NCI-H1417 treated with DMSO at 0.1 percent for 48 hours (cell line): ENCODE measurements at places on chromosomes 7 and 10.

- DNase-seq = no peak
Measured at GRCh38 chr10:78875331-78875877, 193.4 kb upstream of the ZMIZ1 start.

- no peak for DNase-seq
Measured at GRCh38 chr7:94043299-94043698, 39.1 kb upstream of the BET1 start.

DNA sequence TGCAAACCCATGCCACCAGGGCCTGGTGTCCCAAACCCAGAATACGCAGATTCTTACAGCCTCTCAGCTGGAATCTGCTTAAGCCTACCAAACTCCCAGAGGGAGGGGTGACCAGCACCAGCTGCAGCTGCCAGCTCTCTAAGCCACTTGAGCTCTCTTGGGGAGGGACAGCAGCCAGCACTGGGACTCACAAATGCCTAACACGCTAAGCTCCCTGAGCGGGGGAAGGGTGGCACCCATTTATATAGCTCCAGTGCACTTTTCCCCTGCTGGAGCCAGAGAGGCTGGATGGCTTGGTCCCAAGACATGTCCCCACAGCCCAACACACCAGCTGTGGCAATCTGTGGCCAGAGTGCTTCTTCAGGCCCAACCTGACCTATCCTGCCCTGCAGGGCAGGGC, 326.8 kb upstream of the NRG3 start:
- DNase-seq = no peak

- no peak for DNase-seq
Measured at GRCh38 chr10:29828956-29829355, 194.2 kb upstream of the SVIL start.

GRCh38 chr10:28875549-28876081, 198.3 kb downstream of the BAMBI start:
- DNase-seq = no peak

DNA sequence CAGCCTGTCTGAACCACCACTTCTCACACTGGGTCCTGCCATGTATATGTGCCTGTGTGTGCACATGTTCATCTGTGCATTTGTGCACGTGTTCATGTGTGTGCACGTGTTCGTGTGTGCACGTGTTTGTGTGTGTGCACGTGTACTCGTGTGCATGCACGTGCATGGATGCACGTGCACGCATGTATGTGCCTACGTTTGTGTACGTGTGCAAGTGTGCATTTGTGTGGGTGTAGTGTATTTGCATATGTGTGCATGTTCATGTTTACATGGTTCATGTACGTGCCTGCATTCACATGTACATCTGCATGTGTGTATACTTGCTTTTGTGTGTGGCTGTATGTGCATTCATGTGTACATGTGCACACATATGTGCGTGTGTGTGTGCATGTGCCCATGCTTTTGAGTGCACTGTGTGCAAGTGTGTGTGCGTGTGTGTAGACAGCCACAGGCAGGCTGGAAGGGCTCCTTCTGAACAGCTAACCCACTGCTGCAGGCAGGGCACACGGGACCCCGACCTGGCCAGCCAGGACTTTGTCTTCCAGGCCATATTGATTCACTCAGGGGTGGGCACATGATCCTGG, 28.2 kb downstream of the SLC29A4 start:
- DNase-seq = no peak

GRCh38 chr7:2037808-2038522, 194.8 kb downstream of the MAD1L1 start:
- DNase-seq = no peak
